ENCODE measurements at places on chromosomes 5 and 9.
A peak's percentile ranks its signal among the peaks of the same experiment; 100 is the strongest.

DNA sequence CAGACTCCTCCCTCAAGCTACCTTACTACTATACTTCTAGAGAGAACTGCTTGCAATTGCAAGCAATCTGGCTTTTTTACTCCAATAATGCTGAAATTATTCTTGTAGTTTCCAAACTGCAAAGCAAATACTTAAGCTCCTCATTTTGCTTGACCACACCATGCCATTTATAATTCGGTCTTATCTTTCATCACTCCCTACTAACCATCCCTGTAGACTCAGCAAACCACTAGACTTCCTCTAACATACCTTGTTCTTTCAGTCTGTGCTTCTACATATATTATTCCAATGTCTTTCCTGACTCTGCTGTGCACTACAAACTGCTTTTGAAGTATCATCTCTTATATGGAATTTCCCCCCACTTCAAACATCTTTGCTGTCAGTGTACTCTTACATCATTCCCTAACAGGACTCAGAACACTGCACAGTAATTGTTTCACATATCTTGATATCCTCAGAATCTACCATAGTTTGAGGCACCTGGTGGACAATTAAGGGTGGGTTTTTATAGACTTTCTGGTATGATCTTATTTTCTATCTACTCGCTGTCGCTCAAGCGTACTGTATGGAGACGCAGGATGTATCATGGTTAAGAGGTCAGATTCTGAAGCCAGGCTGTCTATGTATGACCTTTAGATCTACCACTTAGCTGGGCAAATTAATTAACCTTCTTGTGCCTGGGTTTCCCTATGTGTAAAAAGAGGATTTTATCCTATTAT is 2.8 kb downstream of the IL6ST start:
- DNase-seq, result no peak

DNA sequence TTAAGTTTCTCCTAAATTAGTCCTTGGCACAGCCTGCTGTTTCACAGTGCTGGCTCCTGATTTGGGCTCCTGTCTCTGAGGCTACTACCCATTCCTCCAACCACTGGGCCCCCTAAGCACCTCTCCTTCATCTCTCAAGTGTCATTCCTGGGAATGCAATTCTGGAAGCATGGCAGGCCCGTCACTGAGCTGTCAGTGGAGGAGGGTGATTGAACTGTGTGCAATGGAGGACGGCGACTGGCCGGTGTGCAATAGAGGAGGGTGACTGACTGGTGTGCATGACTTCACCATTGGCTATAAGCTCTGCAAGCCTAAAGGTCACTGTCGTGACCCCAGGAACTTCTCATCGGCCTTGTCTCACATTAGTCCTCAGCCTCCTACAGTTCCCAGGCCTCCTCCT is 12.4 kb upstream of the IL17B start:
- DNase-seq, result no peak

DNA sequence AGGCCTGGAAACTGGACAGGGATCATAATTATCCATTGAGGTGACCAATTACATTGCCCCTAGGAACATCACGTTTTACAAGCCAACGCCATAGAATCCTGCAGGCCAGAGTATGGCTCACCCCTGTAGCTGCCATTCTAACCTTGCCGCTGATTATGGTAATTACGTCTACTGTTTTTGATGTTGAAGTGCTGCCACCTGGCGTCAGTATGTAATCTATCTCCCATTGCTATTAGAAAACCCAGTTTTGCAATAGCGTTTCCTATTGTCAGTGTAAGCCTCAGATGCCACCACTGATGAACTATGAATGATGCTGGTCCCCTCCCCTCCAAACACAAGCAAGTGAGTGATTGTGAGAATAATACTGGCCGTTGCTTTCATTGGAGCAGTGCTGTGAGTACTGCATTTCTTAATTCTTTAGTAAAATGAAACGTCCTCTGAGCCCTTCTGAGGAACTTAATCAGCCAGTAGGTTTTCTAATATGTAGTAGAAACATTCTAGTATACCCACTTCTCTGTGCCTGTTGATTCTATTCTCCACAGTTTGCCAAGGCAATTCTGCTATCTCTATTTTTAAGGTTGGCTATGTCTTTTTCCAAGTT is 100.5 kb upstream of the NMUR2 start:
- peak; percentile 23 for DNase-seq

DNA sequence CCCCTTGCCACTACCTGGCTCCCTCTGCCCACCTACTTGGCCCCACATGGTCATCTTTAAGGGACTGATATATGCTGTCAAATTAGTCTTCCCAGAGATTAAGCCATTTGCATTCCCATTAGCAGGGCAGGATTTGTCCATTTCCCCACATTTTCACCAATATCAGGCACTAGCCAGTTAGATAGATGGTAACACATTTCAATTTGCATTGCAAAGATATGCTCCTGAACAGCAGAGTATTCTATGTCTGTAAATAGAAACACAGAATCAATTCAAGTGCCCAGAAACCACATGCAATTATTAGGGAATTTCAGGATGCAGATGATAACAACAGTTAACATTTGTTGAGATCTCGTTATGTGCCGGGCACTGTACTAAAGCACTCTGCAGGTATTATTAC is 92.6 kb upstream of the IL12B start:
- no peak for DNase-seq

DNA sequence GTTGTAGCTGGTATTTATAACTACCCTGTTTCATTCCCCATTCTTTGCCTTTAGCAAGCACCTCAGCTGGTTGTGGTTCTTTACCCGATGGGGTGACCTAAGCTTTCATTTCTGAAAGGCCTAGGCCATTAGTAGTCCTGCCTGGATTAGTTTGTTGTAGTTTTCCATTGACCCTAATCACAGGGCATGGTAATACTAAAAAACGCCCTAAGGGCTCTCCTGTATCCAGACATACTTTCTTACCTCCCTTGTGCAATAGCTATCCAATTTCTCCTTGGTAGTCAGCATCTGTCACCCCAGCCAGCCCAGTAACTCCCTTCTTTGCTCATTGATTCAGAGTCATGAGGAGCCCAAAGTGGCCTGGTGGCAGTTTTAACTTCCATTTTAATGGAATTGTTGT is 24.0 kb downstream of the TMOD1 start:
- DNase-seq, result no peak

DNA sequence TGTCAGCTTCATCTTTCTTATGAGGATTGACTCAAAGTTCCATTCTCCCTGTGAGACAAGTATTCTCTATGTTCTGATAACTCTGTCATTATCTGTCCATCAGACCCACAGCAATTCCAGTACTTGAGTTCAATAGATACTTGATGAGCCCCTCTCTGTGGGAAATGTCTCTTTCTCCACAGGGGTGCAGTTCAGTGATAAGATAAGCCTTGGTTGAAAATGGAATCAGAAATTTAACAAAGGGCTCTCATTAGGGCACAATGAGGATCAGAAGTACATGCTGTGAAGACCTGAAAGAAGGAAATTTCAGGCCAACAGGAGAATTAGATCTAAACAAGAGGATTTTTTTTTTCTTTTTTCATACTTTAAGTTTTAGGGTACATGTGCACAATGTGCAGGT is 737.3 kb downstream of the MTRR start:
- DNase-seq, result no peak

- no peak for DNase-seq
Observed at GRCh38 chr9:114608525-114608796, 2.6 kb upstream of the TMEM268 start.

DNA sequence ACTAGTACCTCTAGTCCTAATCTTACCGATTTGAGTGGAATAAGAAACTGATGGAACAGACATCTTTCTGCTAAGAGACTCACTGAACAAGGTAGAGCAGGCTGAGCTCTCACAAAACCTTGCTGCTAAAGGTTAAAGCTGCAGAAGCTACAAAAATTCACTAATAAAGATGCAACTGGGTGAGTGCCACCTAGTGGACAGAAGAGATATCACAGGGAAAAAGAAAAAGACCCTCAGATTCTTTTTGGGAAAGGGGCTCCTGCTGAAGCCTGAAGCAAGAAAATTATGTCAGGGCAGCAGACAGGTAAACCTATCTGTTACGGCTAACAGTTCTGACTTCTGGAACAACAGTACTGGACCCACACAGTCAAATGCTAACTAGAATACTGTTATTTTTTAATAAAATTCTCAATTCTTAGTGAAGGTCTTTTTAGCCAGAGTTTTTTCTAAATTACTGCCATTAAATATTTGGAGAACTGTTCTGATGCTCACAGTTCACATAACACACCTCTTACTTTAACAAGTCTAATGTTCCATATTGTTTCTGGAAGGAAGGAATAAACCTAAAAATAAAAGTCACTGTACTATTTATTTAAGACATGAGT is 51.2 kb downstream of the DIAPH1 start:
- peak; percentile 31 for DNase-seq
